ENCODE measurements at places on chromosomes 5 and 9.
A peak's percentile ranks its signal among the peaks of the same experiment; 100 is the strongest.

DNA sequence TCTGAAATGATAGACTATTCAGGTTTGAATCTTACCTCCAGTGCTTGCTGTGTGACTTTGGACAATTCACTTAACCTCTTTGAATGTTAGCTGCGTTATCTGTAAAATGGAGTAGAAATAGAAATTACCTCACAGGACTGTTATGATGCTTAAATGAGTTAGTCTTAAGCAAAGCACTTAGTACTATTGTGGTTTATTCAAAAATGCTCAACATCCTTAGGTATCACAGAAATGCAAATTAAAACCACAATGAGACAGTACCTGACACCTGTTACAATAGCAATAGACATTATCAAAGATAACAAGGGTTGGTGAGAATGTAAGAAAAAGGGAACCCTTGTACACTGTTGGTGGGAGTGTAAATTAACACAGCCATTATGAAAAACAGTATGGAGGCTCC is 77.6 kb upstream of the FREM1 start:
- DNase-seq: no peak

DNA sequence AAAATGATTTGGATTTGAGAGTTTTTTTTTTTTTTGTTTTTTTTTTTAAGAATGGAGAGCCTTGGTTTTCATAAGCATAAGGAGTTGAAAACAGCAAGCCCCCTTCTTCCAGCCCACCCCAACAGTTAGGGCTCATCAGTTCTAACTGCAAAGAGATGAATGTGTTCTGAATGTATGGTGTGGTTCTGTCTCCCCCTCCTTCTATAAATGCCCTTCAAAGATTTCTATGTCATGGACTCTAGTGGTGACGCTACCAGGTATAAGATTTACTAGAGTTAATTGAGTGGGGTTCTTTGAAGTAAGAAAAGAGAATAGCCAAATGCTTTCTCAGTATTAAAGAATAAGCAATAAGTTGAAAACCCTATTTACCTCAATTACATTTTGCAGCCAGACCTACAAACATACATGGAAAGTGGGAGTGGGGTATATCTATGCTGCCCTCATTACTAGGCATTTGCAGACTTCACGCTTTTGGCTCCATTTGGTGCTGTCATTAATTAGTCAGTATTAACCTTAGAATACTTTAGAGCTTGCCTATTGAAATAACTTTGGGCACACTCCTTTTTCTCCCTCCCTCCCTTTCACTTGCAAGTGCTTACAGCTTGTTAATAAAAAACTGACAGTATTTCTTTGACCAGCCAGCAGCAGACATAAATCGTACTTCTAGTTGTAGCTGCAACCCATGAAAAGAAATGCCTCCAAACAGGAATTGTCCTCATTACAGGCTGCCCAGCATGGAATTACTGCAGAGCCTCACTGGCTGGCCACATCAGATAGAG is 667.2 kb upstream of the ZNF608 start:
- no peak for DNase-seq

- no peak for DNase-seq
Measured at GRCh38 chr9:111886983-111887718, 9.5 kb upstream of the UGCG start.

DNA sequence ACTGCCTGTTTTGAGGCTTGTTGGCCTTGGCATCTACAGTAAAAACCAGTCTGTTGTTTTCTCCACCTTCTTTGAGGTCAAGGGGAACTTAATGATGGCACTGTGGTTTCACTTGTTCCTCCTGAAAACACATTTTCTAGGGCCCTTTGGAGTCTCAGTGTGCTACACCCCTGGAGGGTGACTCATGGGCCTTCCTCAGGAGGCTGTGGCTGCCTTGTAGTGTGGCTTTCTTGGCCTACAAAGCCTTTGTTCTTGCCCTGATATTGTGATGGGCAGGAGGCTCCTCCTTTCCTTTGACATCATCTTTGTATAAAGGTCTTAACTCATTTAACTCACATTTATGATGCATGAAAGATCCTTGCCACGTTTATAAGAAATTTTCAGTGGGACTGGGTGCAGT is 56.3 kb upstream of the GPBP1 start:
- DNase-seq: peak; percentile 24

DNA sequence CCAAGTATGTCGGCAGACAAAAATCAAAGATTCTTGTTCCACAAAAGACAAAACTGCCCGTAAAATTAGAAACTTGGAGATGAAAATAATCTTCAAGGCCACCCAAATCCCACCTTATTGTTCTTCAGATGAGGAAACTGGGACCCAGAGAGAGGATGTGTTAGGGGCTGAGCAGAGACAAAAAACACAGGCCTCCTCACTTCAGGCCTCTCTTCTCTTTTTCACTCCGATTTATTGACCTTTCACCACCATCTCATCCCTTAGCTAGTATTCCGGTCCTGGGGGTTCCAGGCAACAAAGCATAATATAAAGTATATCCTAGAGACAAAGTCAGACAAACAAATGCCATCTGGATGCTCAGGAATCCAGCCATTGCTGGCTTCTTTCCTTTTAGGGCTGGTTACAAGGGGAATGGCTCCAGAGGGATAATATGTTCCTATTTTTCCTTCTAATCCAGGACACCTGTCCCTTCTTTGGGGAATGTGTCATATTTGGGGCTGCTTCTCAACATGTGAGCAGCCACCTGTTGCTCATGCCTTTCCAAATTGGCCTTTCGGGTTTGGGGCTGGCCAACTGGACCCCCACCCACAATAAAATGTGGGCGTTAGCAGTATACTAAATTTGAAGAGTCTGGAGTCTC is 42.2 kb upstream of the AFAP1L1 start:
- no peak for DNase-seq
